ENCODE measurements at places on chromosomes 2 and 18.

DNA sequence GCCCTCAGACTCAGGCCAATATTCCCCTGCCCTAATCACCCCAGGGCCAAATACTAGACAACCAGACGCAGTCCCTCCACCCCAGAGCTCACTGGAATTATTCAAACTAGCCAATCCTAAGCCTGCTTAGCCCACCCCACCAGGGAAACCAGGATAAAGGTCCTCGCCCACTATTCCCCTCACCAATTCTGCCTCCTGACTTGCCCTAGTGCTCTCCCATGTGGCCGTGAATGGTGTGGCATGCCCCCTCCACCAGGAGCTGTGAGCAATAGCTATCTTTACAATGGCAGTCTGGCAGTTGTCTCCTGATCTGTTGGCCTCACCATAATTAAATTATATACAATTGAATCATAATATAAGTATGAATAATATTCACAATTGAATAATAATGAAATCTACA, 42.3 kb downstream of the FAM124B start:
- DNase-seq: peak; percentile 64

DNA sequence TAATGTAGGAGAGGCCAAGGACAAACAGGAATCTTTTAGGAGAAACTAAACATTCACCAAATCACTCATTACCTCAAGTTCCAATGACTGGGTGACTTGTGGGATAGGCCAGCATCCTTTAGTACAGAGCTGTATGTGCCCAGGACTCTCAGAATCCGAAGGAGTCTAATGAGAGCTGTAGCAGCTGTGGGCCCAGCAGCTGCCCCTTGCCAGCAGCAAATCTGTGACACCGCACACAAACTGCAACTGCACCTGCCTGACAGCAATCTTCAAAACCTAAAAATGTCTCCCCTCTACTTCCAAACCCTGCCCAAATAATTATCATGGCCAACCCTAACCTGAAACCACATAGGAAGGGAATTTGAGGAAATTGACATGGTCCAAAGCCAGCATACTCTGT, 44.5 kb upstream of the ACVR2A start:
- peak; percentile 75 for DNase-seq

DNA sequence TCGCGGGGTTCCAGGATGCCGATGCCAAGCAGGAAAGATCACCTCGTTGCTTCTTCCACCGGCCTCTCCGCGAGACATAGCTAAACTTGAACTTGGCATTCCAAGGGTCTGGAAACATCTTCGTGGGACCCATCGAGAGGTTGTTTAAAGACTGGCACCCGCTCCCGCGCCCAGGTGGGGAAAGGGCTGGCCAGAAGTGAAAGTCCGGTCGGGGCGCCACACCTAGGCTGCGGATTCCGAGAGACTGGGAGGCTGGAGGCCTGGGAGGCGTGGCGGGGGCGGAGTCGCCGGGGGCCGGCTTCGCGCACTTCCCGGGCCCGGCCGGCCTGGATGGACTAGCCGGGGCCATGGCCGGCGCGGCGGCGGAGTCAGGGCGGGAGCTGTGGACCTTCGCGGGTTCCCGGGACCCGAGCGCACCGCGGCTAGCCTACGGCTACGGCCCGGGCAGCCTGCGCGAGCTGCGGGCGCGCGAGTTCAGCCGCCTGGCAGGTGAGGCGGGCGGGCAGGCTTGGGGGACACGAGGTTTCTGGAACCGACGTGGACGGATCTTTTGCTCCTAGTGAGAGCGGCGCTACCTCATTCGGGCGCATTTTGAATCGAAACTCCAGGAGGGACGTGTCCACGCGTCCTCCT, at the start of gene MOCOS:
MOCOS (plus strand) TSS at position 305 of the 633 bp plus-strand sequence; CDS start at position 348, 43 bp downstream.
- DNase-seq: peak; percentile 6

DNA sequence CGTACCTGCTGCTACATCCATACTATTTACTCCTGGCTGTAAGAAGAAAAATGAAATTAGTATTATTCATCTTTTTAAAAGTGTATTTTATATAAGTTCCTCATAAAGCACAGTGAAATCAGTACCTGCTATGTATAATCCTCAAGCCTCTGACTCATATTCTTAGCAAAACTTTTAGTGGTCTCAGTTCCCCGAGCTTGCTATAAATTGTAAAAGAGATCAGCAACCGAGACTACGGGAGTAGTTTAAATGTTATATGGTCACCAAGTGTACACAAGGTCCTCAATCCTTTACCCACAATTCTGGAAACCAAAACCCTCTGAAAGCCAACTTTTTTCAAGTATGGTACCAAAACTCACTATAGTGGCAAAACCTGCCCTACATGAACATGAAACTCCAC, 24.2 kb downstream of the PRPF40A start:
- no peak for DNase-seq

GRCh38 chr18:26941584-26941983, 76.1 kb upstream of the AQP4 start:
- DNase-seq: no peak

GRCh38 chr18:45423659-45424058, 191.6 kb upstream of the SLC14A2 start:
- no peak for DNase-seq
